Left renal pelvis (tissue), 4 donors: ENCODE measurements at places on chromosomes 6 and 20. TPM values are rescaled to one million over a fixed set of nuclear protein-coding genes. Genes with fewer than 3 reads are reported as not detected.

Gene ELOVL4
- 8.0 TPM for polyA plus RNA-seq

DNA sequence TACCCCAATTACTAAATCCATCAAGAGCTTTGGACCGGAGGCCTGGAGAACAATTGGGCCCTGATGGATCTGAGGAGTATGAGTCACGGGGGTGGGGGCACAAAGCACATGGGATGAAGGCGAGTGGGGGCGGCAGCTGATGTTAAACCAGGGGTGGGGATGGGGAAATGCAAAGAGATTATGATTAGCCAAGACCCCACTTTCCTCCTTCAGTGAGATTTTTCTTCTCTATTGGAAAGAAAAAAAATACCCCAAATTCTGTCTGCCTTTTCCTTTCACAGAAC is 57.9 kb downstream of the ARHGAP40 start:
- no peak for DNase-seq

- DNase-seq, result no peak
These were observed 43.5 kb downstream of the PANK2 start for GRCh38 chr20:3932681-3933080.

Gene EEF1A2
- 0.97 TPM for polyA plus RNA-seq

- no peak for DNase-seq
These were observed 407.1 kb upstream of the MARCKS start for GRCh38 chr6:113450061-113450465.

Gene PDRG1
- 18.7 TPM for polyA plus RNA-seq

Gene TAF8
- polyA plus RNA-seq, result 26.3 TPM

GRCh38 chr20:23150304-23151007 is 64.3 kb upstream of the CD93 start:
- no peak for DNase-seq

- DNase-seq, result no peak
These were observed 1.5 kb downstream of the LIN28B start for GRCh38 chr6:104958178-104959025.

DNA sequence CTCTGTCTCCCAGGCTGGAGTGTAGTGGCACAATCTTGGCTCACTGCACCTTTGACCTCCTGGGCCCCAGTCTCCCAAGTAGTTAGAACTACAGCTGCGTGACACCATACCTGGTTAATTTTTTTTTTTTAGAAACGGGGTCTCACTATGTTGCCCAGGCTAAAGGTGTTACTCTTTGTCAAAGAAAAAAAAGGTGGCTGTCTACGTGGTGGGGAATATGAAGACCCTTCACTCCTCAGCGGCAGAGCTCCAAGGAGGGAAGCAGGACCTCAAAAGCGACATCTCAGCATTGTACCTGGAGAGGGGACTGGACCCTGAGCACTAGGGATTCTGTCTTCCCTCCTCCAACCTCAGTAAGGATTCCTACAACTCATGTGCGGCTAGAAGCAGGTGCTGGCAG is 16.4 kb upstream of the TBC1D22B start:
- DNase-seq, result no peak

DNA sequence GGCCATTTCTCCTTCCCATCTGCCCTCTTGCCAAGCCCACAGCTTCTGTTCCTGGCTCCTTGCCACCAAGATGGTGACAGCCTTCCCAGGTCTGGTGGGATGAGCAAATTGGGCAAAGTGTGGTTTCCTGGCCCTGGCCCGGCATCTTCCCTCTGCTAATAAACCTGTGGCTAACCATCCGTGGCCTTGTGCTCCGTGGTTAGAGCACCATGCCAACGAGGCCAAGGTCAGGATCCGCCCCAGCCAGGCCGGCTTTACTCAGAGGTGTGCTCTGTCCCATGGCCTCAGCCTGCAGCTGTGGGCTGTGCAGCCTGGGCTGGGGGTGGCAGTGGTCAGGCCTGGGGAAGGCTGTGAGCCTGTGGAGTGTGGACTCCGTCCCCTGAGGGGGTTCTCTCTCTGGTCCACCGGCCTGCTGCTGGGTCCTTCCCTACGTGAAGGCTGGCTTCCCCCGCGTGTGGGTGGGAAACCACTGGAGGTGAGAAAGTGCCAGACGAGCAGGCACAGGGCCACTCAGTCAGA is 117.4 kb downstream of the VEGFA start:
- DNase-seq, result no peak

GRCh38 chr6:5534643-5535042 is 273.3 kb downstream of the FARS2 start:
- no peak for DNase-seq

DNA sequence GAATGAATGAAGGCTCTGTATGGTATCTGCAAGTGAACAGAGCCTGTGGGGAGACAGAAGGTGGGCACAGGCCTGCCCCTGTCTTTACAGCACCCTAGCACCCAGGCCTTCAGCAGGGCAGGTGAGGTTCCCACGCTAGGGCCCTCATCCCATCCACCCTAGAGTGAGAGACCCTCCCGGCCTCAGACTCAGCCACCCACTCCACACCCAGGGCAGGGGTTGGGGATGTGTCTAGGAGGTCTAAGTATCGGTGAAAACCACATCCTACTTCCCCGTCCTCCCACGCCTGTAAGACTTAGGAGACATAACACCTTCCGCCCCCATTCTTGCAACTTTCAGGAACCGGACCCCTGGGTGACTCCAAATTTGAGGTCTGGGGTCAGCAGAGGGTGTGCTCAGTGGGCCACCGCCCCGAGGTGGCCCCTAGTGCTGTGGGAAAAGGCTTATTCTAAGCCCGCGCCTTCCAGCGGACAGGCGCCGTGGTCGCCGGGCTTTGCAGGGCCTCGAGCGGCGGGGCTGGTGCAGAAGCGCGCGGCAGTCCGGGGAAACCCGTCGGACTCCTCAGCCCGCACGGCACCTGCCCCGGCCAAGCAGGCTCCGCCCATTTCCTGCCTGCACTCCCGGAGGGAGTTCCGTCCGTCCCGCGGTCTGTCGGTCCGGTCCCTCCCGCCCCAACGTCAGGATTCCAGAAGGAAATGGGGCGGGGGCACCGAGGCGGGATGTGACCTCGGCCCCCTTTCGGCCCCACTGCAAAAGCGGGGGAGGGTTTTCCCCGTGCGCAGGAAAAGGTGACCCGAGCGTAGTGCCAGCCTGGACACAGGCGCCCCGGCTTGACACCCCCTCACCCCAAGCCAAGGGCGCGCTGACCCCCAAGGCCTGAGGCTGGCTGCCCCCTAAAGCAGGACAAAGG is 868 bp downstream of the SAMD10 start:
- no peak for DNase-seq

- DNase-seq, result no peak
These were observed 144.2 kb downstream of the EYA2 start for GRCh38 chr20:47038566-47039560.
